ENCODE measurements at places on chromosomes 6 and 20.

DNA sequence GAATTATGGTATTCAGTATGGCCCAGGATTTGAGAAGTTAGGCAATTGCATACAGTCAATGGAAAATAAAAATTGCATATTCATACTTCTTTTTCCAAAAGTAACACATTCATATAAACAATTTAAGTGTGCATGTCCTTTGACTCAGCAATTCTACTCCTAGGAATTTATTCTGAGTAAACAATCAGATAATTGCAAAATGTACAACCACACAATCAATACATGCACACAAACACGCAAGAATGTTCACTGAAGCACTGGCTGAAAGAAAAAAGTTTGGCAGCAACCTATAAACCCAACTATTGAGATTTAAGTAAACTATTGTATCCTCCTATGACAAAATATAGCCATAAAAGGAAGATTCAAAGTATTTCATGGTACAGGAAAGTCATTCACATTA is 1.6 kb downstream of the CYP39A1 start:
- DNase-seq = no peak

- no peak for DNase-seq
Observed at GRCh38 chr6:107657755-107658461, 166.2 kb downstream of the SCML4 start.

- no peak for DNase-seq
Observed at GRCh38 chr20:47124181-47124717, 229.6 kb downstream of the EYA2 start.

- no peak for DNase-seq
Observed at GRCh38 chr6:67630146-67630545, 1004.9 kb upstream of the ADGRB3 start.

GRCh38 chr6:43308101-43308989 is at the start of gene CRIP3:
Gene CRIP3, minus strand, starts transcription at chr6:43308826. Its CDS starts 34 bp downstream, at chr6:43308792.
- peak; percentile 12 for DNase-seq

DNA sequence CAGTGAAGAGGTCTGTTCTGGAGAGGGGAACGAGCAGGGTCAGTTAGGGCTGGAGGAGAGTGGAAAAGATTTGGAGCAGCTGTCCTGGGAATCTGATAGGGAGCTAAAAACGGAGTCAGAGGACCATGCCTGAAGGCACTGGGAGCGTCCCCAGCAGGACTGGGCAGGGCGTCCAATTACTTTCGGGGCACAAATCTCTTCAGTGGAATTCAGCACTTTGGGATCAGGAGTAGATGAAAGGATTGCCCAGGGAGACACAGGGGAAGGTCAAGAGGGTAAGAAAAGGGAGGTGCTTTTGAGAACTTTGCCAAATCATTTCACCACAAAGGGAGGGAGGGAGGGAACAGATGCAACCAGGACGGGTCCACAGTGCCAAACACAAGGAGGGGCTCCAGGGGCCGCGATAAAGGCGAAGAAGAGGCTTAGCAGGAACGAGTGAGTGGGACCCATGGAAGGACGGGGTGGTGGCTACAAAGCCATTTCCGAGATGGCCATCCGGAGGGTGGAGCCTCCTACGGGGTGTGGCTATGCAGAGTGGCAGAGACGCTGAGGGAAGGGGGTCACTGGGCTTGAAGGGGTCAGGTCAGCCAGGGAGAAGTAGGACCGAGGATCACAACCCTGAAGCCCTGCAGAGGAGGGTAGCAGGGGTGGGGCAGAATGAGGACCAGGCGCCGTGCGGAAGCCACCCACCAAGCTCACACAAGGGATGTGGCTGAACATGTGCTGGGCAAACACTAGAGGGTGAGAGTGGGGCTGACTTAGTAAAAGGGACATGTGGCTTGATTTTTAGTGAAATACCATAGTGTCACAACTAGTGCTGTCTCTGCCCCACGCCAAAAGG is 180.0 kb upstream of the RREB1 start:
- DNase-seq = no peak

- no peak for DNase-seq
Observed at GRCh38 chr6:39835821-39836295, 43.7 kb downstream of the DAAM2 start.

DNA sequence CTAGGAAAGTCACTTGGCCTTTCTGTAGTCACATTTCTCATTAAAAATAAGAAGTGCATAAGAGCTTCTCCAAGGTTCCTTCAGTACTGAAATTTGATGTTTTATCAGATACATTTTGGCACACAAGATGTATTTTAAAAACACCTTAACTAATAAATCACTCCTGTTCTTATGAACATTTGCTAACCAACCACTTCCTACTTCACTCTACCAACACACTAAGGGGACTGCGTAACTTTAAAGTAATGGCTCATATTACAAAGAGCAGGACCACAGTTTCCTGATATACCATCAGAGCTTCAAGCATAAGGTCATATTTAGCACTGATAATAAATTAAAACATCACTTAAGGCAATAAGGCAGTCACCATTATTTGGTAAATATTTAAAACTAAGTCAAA is 104.4 kb downstream of the RALGAPA2 start:
- DNase-seq = no peak

DNA sequence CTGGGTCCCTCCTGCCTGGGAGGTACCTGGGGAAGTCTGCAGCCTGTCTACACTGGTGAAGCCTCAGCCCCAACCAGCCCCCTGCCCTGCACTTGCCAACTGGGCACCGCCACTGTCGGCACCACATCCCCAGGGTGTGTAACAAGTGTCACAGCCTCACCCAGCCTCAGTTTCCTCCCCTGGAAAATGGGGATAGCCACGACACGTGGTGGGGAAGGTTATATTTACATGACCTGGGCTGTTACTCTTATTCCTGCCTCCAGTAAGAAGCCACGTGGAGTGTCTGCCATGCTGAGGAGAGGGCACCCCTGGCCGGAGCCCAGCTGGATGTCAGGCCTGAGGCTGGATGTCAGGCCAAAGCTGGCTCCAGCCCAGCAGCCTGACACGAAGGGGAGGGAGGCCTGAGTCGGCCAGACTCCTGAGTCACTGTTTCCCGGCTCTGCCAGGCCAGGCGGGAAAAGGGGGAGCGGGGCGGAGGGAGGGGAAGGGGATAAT is 44.9 kb downstream of the SNAI1 start:
- no peak for DNase-seq

DNA sequence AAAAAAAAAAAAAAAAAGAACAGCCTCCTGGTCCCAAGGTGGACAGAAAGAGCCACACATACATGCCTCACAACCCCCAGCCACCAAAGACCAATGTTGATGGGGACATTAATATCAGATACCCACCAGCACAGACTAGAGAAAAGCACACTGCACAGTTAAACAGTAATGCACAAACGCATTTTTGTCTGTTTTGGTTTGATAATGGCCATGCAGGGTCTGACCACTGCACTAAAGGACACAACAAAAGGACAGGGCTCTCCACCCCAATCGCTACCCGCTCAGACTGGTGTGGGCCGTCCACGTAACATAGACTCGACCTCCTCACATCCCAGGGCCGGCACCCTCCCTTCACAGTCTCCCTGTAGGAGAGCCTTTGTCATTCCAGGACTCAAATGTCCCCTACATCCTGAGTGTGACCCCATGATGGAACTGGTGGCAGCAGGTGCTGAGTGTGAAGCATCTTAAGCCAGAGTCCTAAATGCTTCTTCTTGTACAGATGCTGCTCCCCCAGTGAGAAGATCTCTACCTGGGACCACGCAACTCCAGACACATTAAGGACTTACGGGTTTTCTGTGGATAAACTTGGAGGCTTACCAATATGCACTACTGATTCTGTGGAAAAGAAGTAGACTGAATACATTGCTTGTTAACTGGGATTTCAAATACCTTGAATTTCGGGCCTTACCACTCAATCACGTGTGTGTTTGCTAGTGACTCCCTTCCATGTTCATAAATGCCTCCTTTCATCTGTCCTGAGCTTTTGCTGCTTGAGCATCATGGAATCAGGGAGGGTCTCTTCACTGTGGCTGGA is 28.0 kb downstream of the RRBP1 start:
- DNase-seq = no peak

- no peak for DNase-seq
Observed at GRCh38 chr20:31719644-31720485, 2.8 kb downstream of the BCL2L1 start.

GRCh38 chr6:139751179-139751578 is 376.7 kb upstream of the CITED2 start:
- DNase-seq = no peak

DNA sequence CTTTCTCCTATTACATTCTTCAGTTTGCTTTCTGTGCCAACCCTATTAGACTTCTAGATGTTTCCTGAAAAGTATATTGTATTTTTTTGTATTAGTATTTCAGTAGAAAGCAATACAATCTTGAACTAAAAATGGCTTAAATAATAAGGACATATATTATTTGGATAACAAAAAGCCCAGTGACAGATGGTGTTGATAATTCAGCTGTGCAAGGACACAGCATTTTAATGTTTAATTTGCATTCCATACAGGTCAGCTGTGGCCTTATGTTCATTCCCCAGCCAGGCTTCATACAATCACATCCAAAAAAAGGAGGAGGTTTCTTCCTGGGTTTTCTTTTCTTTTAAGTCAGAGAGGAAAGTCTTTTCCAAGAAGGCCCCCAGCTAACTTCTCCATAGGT is 236.9 kb downstream of the CD109 start:
- no peak for DNase-seq

DNA sequence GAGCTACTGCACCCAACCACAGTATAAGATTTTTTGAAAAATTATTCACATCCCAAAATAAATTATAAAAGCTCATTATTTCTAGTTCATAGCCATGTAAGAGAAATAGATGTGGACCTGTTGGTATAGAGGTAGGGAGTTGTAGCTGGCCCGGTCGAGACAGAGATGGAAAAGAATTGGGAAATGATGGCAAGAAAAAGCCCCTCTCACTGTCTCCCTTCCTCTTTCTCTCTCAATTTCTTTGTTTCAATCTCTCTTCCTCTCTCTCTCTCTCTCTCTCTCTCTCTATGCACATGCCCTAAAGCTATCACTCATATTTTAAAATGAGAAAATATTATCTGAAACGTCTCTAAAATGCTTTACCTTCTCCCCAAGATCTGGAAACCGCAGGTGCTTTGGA is 80.7 kb upstream of the CD83 start:
- DNase-seq = no peak

GRCh38 chr6:126145351-126145750 is 159.0 kb downstream of the TRMT11 start:
- DNase-seq = no peak

GRCh38 chr20:58479726-58480440 is 35.3 kb downstream of the APCDD1L start:
- DNase-seq = no peak

DNA sequence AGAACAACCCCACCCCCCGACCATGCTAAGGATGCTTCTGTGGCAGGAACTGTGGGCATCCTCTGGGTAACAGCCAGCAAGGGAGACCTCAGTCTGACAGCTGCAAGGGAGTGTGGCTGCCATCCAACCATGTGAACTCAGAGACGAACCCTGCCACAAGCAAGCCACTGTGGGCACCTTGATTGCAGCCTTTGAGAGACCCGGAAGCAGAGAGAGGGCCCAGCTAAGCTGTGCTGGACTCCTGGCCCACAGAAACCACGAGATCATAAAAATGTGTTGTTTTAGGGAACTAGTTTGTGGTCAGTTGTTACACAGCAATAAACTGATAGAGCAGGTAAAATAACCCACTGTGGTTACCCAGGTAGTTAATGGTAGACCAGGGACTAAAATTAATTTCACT is 414.6 kb downstream of the CDH26 start:
- no peak for DNase-seq

DNA sequence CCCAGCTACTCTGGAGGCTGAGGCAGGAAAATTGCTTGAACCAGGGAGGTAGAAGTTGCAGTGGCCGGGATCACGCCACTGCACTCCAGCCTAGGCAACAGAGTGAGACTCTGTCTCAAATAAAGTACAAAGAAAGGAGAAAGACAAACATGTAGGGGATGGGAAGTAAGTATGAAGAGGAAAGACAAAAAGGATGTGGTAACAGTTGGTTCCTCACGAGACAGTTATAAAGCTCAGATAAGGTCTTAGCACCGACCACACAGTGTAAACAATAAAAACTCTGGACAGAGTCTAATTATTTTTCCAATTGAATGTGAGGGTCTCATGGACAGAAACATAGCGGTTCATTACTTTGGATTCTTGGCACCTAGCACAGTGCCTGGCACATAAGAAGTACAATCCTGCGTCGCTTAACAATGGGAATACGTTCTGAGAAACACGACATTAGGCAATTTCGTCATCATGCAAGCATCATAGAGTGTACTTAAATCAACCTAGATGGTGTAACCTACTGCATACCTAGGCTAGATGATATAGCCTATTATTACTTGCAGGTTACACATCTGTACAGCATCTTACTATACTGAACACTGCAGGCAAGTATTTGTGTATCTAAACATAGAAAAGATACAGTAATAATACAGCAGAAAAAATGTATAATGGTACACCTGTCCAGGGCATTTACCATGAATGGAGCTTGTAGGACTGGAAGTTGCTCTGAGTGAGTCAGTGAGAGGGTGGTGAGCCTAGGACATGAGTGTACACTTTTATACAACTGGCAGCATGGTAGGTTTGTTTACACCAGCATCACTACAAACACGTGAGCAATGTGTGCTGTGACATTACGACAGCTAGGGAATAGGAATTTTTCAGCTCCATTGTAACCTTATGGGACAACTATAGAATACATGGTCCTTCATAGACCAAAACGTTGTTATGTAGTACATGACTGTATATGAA is 38.2 kb downstream of the MBOAT1 start:
- DNase-seq = no peak

- DNase-seq = no peak
Observed at GRCh38 chr6:160106701-160107100, 14.9 kb upstream of the SLC22A1 start.

- DNase-seq = no peak
Observed at GRCh38 chr6:145263778-145264211, 471.5 kb downstream of the EPM2A start.

- no peak for DNase-seq
Observed at GRCh38 chr20:22100686-22101085, 395.2 kb downstream of the PAX1 start.
